ENCODE measurements at places on chromosomes 16 and 17.
A peak's percentile ranks its signal among the peaks of the same experiment; 100 is the strongest.

DNA sequence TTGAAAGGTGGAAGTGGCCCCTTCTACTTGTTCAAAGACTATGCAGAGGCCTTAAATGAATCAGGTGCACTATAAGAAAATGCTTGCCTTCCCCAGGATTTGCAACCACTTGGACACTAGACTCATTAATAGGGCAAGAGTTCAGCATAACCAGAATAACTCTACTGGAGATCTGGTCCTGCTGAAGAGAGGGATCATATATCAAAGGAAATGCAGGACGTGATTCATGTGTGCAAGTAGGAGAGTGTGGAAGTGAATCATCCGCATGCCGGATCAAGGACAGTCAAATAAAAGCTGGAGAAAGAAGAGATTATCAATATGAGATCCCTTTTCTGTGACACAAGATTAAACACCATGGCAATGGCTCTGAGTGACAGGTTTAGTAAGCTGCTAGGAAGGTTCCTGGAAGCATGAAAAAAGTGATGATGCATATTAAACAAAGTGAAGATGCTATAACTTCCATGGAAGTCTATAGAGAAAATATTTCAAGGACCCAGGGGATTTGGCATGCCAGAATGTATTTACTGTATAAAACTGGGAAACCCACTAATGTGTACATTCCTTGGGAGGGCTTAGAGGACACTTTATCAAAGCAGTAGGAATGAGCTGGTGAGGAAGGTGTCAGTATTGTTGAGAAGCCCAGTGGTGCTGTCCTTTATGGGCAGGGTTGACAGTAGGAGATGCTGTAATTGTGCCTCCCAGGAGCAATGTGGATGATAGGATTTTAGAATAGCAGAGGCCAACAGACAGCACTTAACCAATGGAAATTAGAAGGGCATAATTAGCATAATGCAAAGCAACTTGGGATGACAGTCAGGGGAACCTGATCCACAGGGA is 133.1 kb downstream of the ABCA8 start:
- DNase-seq = no peak

DNA sequence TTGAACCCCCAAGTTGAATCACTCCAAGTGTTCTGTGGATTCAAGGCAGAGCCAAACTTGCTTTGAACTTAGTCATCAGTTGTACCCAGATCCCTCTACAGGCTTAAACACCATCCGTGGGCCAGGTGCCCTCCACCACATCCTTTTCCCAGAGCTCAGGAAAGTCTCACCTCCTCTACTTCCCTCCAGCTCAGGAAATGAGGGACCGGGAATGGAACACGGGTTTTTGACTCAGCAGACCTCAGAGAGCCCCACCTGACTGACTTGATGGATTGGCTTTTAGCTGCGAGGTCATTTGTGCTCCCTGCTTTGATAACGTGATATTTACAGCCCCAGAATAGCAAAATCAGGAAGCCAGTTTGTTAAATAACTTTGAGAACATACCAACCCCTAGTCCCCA is 20.1 kb downstream of the GID4 start:
- no peak for DNase-seq

- no peak for DNase-seq
These were observed 26.4 kb downstream of the MLYCD start for GRCh38 chr16:83925095-83925905.

DNA sequence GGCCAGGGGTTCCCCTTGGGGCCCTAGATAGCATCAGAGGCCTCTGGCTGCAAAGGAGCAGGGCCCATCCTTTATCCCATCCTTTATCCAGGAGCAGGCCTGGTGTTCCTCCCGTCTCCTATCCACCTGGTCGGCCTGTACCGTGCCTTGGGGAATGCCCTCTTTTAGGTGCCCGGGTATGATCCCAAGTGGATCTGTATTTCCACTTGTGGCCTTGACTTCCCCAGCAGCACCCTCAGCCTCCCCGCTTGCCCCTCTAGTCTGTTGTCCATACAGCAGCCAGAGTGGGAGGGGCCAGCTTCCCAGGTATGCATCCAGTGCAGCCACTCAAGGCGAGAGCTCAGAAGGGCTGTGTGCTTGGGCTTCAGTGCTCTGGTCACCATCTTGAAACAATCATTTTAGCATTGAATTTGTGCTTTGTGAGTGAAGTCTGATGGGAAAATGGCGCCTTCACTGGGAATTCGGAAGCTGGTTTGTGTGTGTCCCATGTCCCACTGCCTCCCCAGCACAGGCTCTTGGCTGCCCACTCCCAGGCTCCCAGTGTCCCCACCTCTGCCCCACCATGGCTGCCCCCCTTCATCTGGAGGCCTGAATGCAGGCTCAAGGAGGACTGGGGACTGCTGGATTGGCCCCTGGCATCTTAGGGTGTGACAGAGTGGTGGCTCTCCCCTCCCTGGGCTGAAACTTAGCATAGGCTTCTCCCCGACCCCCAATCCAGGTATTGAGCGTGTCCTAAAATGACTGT is 3.3 kb upstream of the RNF112 start:
- no peak for DNase-seq

DNA sequence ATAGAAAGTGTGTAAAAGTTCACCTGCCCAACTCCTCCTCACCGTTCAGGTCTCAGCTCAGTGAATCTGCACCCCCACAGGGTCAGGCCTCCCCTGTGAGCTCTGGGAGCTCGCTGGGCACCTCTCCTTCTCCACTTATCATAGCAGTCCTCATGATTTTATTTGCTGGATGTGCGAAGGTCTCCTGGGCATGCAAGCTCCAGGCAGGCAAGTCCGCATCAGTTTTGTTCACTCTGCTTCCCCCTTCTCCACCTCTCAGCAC is 112.8 kb downstream of the ZNF423 start:
- no peak for DNase-seq

DNA sequence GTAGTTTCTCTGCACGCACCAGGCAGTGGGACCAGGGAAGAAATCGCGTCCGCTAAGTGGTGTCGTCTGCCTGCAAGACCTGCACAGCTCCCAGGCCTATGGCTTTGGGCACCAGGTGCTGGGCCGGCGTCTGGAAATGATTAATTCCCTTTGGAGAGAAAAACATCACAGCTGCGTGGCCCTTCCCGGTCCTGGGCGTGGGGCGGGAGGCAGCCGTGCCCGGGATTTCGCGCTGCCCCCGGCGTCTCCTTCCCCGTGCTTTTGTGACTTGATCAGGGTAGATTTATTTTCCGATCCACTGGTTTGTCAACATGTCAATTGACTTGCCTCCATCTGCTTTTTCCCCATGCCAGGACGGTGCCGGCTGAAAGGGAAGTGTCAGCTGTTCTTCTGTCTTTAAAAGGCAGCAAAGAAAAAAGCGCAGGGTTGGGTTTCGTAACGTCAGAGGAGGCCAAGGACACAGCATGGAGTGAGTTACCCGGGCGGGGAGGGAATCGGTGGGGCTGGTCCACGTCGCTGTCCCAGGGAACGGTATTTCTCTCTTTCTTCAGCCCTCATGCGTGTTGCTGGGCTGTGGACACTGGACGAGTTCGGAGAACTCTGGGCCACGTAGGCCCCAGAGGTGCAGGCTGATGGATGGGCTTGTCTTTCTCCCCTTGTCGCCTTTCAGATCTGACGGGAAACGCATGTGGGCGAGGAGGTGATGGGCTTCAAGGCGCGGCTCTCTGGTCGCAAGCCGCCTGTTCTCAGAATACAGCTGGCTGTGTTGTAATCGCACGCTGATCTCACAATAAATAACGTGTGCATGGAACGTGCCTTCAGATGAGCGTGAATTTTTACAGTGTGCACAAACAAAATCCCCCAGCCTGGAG is 188.1 kb upstream of the ZNF469 start:
- DNase-seq = no peak

DNA sequence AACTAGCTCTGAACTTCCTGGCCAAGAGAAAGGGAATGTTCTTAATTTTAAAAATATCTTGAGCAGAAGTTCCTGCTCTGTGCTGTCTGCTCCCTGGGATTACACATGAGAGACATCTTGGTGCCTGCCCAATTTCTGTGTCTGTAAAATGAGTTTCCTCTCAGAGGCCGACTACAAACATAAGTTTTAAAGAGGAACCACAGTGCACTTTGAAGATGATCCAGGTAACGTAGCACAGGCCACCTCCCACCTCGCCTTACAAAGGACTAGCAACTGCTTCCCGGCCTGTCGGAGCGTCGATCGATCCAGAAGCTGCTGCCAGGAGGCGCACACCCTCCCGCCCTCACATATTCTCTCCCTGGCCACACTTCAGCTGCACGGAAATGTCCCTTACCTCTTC is 55.0 kb upstream of the ATP2A3 start:
- no peak for DNase-seq

- DNase-seq = peak; percentile 74
These were observed 4.6 kb downstream of the CARMIL2 start for GRCh38 chr16:67649494-67649931.

DNA sequence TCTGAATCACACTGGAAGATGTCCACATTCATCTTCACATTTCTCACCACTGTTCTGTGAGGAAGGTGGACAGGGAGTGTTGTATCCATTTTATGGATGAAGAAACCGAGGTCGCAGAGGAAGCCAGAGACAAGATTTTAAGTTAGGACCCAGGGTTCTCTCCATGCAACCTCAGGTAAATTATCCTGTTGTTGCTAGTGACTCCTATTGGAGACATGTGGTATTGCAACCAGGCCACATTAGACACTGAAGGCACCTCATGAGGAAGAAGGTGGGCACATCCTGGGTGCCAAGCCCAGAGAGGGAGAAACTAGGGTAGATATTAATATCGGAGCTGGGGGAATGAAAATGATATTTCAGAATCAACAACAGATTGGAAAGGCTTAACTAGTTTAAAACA is 8.5 kb upstream of the WNT9B start:
- no peak for DNase-seq

- DNase-seq = no peak
These were observed 610 bp downstream of the VPS4A start for GRCh38 chr16:69311533-69312387.

- no peak for DNase-seq
These were observed 20.5 kb downstream of the NSMCE1 start for GRCh38 chr16:27248036-27248435.

DNA sequence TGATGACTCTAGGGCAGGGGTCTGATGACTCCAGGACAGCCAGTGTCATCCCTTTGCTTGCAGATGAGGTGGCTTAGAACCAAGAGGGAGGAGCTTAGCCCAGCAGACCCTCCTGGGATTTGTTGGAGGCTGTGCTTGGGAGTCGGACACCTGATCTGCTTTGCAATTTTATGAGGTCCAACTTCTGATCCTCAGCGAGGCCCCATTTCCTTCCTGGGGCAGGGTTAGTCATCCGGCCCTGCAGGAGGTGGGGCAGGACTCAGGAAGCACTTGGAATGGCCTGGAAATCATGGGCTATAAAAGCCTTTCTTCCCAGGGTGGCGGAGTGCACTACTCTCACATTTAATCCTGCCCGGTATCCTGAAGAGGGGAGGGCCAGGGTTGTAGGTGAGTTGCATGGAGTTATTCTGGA is 168.5 kb downstream of the MSI2 start:
- no peak for DNase-seq

DNA sequence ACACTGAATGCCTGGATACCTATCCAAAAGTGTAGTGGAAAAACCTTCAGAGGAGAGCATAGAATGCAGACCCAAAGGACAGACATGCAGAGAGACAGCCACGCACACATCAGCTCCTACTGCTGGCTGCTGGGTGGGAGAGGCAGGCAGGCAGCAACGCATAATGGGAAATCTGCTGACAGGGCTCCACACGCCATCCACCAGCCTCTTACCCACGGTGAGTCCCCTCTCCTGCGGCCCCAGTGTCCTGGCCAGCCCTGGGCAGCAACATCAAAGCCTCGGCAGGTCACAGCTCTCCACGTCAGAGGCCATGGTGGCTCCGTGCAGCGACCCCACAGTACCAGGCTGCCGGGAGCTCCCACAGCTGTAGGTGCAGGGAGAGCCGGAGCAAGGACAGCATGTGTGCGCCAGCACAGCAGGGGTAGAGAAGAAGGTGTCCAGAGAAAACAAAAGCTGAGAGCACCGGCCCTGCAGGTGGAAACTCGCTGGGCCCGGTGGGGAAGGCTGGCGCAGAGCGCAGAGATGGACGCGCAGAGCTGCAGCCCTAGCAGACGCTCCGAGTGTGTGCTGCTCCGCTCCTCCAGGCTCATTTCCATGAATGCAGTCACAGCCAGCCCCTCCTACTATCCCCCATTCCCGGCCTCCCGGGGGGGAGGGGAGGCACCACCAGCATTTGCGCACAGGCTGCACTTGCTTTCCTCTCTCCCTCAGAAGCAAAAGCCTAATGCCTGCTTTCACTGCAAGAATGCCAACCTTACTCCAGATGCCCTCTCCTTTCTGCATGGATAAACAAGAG is 58.9 kb downstream of the CYTH1 start:
- peak; percentile 86 for DNase-seq
